CD4-positive, alpha-beta memory T cell (primary cell): ENCODE measurements at places on chromosomes 2 and 18.

GRCh38 chr2:181231886-181232621, 225.1 kb upstream of the ITGA4 start:
- no peaks in the 10 kb centered on the region for H3K27me3 ChIP-seq
- H3K4me3 ChIP-seq: no peak overlapping the region
- DNase-seq: no peak
- no peaks in the 10 kb centered on the region for H3K4me1 ChIP-seq
- no peak overlapping the region for H3K27ac ChIP-seq

- no peak overlapping the region for H3K27ac ChIP-seq
- no peak for DNase-seq
- H3K36me3 ChIP-seq: no peaks in the 10 kb centered on the region
- H3K27me3 ChIP-seq: no peaks in the 10 kb centered on the region
These were observed 115.1 kb upstream of the PELI1 start for GRCh38 chr2:64259312-64259711.

- no peak for DNase-seq
- no peak overlapping the region for H3K4me3 ChIP-seq
- no peaks in the 10 kb centered on the region for H3K36me3 ChIP-seq
- H3K4me1 ChIP-seq: no peaks in the 10 kb centered on the region
- H3K27me3 ChIP-seq: no peaks in the 10 kb centered on the region
These were observed 76.5 kb downstream of the ZNF521 start for GRCh38 chr18:25275412-25276001.

GRCh38 chr2:240972201-240972600, 26.2 kb upstream of the SNED1 start:
- H3K4me3 ChIP-seq: no peak overlapping the region
- no peak overlapping the region for H3K27ac ChIP-seq
- H3K27me3 ChIP-seq: no peaks in the 10 kb centered on the region
- no peak for DNase-seq

GRCh38 chr2:238925281-238925680, 77.4 kb downstream of the TWIST2 start:
- H3K27ac ChIP-seq: no peak overlapping the region
- DNase-seq: no peak

DNA sequence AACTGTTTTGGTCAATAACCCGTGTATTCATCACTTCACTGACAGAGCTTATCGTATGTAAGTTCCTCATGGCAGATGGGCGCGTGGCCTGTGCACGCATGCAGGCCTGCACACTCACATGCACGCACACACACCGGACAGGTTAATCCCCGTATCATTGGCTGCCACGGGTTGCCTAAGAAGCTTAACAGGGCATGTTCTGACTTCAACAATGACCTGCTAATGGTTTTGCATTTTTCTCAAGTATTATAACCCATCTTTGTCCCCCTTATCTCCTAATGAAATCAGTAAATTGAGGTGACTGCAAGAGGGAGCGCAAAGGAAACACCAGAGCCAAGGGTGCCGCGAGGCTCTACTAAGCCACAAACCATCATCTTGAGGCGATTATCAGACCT, 399.0 kb upstream of the ID2 start:
- H3K4me1 ChIP-seq: peaks cover 21% of the 10 kb centered on the region
- H3K4me3 ChIP-seq: no peak overlapping the region
- H3K36me3 ChIP-seq: no peaks in the 10 kb centered on the region
- no peak overlapping the region for H3K27ac ChIP-seq

- H3K4me3 ChIP-seq: no peak overlapping the region
- H3K4me1 ChIP-seq: no peaks in the 10 kb centered on the region
- no peak overlapping the region for H3K27ac ChIP-seq
- no peaks in the 10 kb centered on the region for H3K27me3 ChIP-seq
- no peaks in the 10 kb centered on the region for H3K36me3 ChIP-seq
These were observed 480.8 kb upstream of the KLHL29 start for GRCh38 chr2:22904126-22904684.

- H3K27me3 ChIP-seq: no peaks in the 10 kb centered on the region
- H3K4me3 ChIP-seq: peak overlapping the region; percentile 39
- H3K4me1 ChIP-seq: peaks cover 58% of the 10 kb centered on the region
- H3K36me3 ChIP-seq: no peaks in the 10 kb centered on the region
- no peak for DNase-seq
- H3K27ac ChIP-seq: peak overlapping the region; percentile 13
These were observed 2.0 kb downstream of the CNNM4 start for GRCh38 chr2:96762529-96763311.

GRCh38 chr2:187580462-187581124, 26.4 kb upstream of the TFPI start:
- DNase-seq: no peak
- H3K4me1 ChIP-seq: no peaks in the 10 kb centered on the region
- H3K27me3 ChIP-seq: no peaks in the 10 kb centered on the region
- no peak overlapping the region for H3K27ac ChIP-seq
- H3K4me3 ChIP-seq: no peak overlapping the region

DNA sequence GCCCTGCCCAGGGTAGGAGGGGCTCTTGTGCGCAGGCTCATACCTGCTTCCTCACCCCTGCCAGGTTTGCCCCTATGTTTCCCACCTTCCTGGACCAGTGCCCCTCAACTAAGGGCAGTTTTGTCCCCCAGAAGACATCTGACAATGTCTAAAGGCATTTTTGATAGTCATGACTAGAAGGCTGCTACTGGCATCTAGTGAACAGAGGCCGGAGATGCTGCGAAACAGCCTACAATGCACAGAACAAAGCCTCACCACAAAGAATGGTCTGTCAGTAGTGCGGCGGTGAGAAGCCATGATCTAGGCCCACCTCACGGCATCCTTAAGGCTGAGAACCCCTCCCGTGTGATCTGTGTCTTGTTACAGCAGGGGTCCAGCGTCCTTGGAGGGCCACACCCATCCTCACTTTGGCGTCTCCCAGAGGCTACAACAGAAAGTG, 96.0 kb downstream of the TMEM17 start:
- no peaks in the 10 kb centered on the region for H3K36me3 ChIP-seq
- no peaks in the 10 kb centered on the region for H3K27me3 ChIP-seq
- DNase-seq: no peak
- H3K4me3 ChIP-seq: no peak overlapping the region
- no peak overlapping the region for H3K27ac ChIP-seq

DNA sequence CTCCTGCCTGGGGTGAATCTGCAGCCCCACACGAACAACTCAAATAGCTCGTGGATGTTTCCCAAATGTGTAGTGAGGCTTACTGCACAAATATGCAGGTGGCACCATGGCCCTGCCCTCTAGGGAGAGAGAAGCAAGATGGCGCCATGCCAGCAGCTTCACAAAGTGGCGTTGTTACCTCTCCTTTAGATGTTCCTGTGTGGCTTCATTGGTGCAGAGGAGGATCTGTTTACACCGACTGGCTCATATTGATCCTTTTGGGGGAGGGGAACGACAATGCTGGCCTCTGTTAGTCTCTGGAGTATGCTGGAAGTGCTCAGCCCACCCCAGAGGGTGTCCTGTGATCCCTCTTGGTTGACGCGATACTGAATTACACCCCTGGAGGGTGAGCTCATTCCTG, 99.5 kb upstream of the GATA6 start:
- H3K4me3 ChIP-seq: no peak overlapping the region
- H3K27ac ChIP-seq: no peak overlapping the region
- no peak for DNase-seq
- H3K36me3 ChIP-seq: no peaks in the 10 kb centered on the region
- H3K4me1 ChIP-seq: no peaks in the 10 kb centered on the region

GRCh38 chr2:46763861-46764260, 151.7 kb downstream of the MCFD2 start:
- H3K27ac ChIP-seq: no peak overlapping the region
- no peaks in the 10 kb centered on the region for H3K4me1 ChIP-seq
- no peak overlapping the region for H3K4me3 ChIP-seq
- no peaks in the 10 kb centered on the region for H3K36me3 ChIP-seq
- DNase-seq: no peak

- H3K4me1 ChIP-seq: no peaks in the 10 kb centered on the region
- H3K36me3 ChIP-seq: no peaks in the 10 kb centered on the region
- DNase-seq: no peak
- H3K27ac ChIP-seq: no peak overlapping the region
- no peaks in the 10 kb centered on the region for H3K27me3 ChIP-seq
- H3K4me3 ChIP-seq: no peak overlapping the region
These were observed 28.4 kb downstream of the ACYP2 start for GRCh38 chr2:54143780-54144179.

GRCh38 chr2:51344886-51345285, 313.0 kb upstream of the NRXN1 start:
- H3K4me3 ChIP-seq: no peak overlapping the region
- no peak overlapping the region for H3K27ac ChIP-seq
- no peaks in the 10 kb centered on the region for H3K27me3 ChIP-seq
- no peaks in the 10 kb centered on the region for H3K36me3 ChIP-seq
- no peaks in the 10 kb centered on the region for H3K4me1 ChIP-seq
- DNase-seq: no peak

- H3K36me3 ChIP-seq: no peaks in the 10 kb centered on the region
- DNase-seq: no peak
- H3K4me1 ChIP-seq: no peaks in the 10 kb centered on the region
- no peak overlapping the region for H3K4me3 ChIP-seq
- no peak overlapping the region for H3K27ac ChIP-seq
These were observed 136.1 kb downstream of the MCFD2 start for GRCh38 chr2:46779447-46779941.

GRCh38 chr2:201244829-201245228, 15.5 kb upstream of the CASP8 start:
- H3K4me3 ChIP-seq: no peak overlapping the region
- H3K27me3 ChIP-seq: no peaks in the 10 kb centered on the region
- H3K4me1 ChIP-seq: peaks cover 48% of the 10 kb centered on the region
- DNase-seq: no peak

DNA sequence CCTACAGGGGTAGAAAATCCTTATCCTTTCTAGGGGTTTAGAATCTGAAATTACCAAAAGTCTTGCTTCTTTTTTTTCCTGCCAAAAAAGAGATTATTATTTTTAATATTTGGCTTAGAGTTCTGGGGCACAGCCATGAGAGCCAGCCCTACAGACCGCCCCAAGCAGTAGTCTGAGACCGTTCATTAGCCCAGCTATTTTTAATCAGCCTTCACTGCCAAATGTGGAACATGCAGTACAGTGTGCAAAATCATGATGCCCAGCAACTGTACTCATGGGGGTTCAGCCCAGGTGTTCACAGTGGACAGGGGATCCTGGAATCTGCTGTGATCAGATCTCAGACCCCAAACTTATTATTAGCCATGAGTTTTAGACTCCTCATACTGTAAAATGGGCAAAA, 60.4 kb downstream of the GRB14 start:
- H3K4me1 ChIP-seq: no peaks in the 10 kb centered on the region
- no peaks in the 10 kb centered on the region for H3K36me3 ChIP-seq
- no peak overlapping the region for H3K27ac ChIP-seq
- H3K27me3 ChIP-seq: no peaks in the 10 kb centered on the region
- H3K4me3 ChIP-seq: no peak overlapping the region
- DNase-seq: no peak

GRCh38 chr2:156476850-156477206, 40.6 kb downstream of the GPD2 start:
- no peak overlapping the region for H3K27ac ChIP-seq
- H3K36me3 ChIP-seq: no peaks in the 10 kb centered on the region
- peaks cover 11% of the 10 kb centered on the region for H3K4me1 ChIP-seq
- no peaks in the 10 kb centered on the region for H3K27me3 ChIP-seq
- no peak for DNase-seq

DNA sequence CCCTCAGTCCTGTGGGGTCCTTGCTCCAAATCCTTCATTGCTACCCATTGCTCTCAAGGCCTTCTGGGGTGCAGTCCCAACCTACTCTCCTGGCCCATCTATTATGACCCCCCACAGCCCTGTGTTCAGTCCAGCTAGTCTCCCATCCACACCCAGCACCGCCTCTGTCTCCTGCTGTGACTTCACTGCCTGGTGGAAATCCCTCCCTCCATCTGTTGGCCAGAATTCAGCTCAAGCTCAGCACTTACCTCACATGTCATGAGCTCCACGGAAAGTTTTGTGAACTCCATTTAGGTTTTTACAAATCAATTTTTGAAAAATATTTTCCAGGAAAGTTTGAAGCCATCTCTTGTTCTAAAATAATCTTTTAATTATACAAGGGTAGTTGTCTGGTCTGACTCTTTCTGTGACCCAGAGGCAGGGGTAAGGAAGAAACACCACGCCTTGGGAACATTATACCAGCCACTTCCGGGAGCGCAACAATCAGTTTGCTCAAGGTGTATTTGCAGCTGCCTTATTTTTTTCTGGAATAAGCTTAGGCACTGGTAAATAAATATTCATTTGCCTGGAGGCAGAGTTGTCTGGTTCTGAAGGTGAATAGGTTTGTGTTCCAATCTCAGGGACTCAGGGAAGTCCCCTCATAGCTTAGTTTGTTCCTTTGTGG, 110.8 kb downstream of the VIT start:
- no peaks in the 10 kb centered on the region for H3K36me3 ChIP-seq
- H3K4me3 ChIP-seq: no peak overlapping the region
- no peak overlapping the region for H3K27ac ChIP-seq

DNA sequence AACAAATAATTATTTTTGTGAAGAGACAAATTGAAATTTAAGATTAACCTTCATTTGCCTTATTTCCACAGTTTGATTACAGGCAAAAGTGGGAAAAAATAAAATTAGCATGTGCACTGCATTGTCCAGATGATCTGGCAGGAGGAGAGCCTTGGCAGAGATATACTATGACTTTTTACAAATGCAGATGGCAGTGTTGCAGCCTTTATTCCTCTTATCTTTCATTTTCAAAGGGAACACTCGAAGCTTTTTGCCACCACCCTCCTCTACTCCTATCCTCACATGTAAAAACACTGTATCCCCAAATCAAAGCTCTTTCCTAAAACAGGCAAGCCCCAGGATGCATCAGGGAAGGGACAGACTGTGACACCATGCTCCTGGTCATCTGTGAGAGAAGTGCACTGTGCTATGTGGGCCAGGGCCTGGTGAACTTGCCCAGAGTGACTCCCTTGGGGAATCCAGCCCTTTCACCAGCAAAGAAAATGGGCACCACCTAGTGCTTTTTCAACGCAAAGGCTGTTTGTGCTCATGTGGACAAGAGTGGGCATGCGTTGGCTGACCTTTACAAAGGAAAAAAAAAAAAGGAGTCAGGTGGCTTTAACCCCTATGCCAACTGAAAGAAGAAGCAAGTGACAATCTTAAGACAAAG, 74.7 kb upstream of the ETAA1 start:
- no peak overlapping the region for H3K4me3 ChIP-seq
- DNase-seq: no peak
- H3K27me3 ChIP-seq: no peaks in the 10 kb centered on the region
